ENCODE measurements at places on chromosomes 2 and 18. TPM values are rescaled to one million over a fixed set of nuclear protein-coding genes. Genes with fewer than 3 reads are reported as not detected.

DNA sequence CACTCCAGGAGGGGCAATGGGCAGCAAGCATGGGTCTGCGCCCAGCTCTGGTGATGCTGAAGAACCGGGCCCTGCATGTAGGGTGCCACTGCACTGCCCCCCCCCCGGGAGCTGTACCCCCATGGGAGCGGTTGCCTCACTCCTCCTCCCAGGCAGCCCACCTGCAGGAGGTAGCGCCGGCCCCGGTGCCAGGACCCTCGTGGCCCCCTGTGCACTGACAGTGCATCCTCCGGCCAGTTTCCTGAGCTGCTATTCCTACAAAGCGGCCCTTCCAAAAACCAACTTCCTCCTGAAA, 109.4 kb downstream of the ZNF516 start:
- no peak overlapping the region for H3K27ac ChIP-seq
- no peak overlapping the region for H3K4me3 ChIP-seq
- H3K4me1 ChIP-seq: peaks cover 33% of the 10 kb centered on the region
- DNase-seq: no peak

GRCh38 chr2:28557389-28558131, 61.7 kb downstream of the PLB1 start:
- peaks cover 4% of the 10 kb centered on the region for H3K4me1 ChIP-seq
- H3K36me3 ChIP-seq: no peaks in the 10 kb centered on the region
- H3K27ac ChIP-seq: no peak overlapping the region
- no peak overlapping the region for H3K4me3 ChIP-seq

DNA sequence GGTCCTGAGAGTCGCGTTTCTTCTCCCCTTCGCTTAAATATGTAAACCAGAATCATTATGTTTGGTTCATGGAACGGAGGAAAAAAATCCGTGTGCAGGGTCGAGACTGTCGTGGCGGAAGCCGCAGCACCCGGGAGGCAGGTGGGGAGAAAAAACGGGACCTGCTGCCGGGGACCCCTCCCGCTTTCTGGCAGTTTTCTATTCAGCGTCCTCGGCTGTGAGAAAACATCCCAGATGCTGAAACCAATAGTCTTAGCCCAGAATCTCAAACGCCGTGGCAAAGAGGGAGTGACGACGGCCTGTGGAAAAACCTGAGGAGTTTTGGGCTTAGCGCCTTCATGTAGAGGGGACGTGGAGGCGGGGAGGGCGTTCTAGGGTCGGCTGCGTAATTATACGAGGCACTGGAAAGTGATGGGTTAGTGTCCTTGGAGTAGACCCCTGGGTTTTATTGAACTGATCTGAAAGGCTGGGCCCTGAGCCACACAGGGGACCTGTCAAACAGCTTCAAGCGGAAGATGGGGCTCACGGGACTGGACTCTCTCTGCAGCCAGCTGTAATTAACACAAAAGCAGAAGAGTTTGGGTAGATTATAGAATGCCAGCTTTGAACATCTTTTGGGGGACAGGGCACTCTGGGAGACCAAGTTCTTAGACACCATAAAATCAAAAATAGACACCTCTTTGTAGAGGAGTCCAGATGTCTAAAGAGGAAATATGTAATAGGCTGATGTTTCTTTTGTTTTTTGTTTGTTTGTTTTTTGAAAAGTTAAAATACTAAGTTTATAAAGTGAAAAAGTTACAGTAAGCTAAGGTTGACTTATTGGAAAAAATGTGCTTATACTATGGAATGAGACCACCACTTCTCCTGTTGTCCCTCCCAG, 834 bp upstream of the BUB1 start:
- H3K27ac ChIP-seq: peak overlapping the region; percentile 97
- peaks cover 12% of the 10 kb centered on the region for H3K4me1 ChIP-seq

DNA sequence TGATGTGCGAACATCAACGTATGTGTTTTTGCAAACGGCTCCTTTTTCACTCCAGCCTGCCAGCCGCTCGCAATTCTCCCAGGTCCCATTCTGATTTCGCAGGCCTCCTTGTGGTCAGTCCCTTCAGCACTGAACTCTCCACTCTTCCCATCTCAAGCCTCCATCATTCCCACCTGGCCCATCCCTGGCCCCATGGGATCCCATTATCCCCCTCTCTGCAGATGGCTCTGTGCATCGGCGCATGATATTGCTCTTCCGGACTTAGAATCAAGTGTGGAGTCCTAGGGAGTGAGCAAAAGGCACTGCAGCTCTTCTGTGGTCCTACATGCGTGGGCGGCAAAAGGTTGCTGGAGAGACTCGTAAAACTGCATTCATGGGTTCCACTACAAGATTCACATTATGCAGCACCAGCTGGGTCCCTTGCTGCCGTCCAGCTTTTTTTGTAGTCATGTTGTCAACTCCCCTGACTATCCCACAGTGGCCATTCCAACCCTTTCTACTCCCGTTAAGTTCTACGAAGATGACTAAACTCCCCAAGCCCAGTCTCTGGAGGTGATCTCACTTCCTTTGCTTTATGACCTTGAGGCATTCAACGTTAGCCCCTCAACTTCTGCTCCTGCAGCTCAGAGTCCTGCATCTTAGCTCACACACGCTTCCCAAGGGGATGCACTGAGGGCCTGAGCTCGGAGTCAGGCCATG, 125.3 kb upstream of the NRP2 start:
- DNase-seq: no peak
- H3K27me3 ChIP-seq: no peaks in the 10 kb centered on the region
- H3K4me1 ChIP-seq: peaks cover 12% of the 10 kb centered on the region
- H3K36me3 ChIP-seq: peaks cover 3% of the 10 kb centered on the region

DNA sequence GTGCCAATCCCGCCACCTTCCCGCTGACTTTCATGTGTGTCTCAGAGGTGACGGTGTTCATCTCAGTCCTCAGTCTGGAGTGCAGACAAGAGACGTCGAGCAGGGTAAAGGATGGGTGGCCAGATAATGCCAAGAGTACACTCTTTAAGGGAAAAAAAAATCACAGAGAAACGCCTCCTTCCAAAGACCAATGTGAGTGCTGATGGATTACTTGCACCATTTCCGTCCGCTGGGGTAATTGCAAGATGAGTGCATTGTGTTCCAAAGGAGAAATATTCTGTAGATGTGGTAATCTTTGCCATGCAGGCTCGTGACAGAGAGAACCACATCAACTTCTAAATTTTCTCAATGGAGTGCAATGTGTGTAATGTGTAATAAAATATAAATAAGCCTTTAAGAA, 81.0 kb downstream of the KLHL29 start:
- H3K4me3 ChIP-seq: no peak overlapping the region
- no peak overlapping the region for H3K27ac ChIP-seq
- no peaks in the 10 kb centered on the region for H3K4me1 ChIP-seq
- no peak for DNase-seq
- peaks cover 56% of the 10 kb centered on the region for H3K27me3 ChIP-seq

GRCh38 chr2:221346411-221346810, 225.7 kb downstream of the EPHA4 start:
- DNase-seq: no peak
- no peak overlapping the region for H3K4me3 ChIP-seq
- no peak overlapping the region for H3K27ac ChIP-seq
- no peaks in the 10 kb centered on the region for H3K36me3 ChIP-seq
- H3K27me3 ChIP-seq: peaks cover 5% of the 10 kb centered on the region
- H3K4me1 ChIP-seq: no peaks in the 10 kb centered on the region

- no peak for DNase-seq
- H3K27ac ChIP-seq: no peak overlapping the region
- peaks cover 17% of the 10 kb centered on the region for H3K4me1 ChIP-seq
- no peak overlapping the region for H3K4me3 ChIP-seq
Measured at GRCh38 chr2:61419570-61419969, 51.3 kb downstream of the USP34 start.

DNA sequence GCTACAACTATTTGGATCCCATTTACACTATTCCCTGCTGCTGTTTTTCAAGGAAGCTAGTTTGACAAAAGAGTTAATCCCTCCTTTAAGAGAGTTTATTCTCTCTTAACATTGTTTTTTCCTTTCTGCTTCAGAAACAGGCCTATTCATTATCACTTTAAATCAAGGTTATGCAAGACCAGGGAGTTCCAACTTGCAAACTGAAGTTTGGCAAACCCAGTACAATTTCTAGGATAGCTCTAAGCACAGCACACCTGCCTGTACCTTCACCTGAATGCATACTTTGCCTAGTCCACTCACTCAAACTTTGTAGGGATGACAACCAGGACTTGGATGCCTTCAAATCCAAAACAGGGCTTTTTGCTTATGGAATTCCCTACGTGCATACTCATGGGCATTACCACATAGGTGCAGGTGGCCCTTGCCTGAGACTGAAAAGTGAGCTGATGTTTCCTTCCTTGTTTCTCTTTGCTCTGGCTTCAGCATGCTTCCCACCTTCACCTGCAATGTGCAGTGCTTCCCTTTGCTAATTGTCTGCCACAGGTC, 193.8 kb upstream of the MMADHC start:
- no peaks in the 10 kb centered on the region for H3K4me1 ChIP-seq
- no peak for DNase-seq
- no peak overlapping the region for H3K27ac ChIP-seq

- DNase-seq: no peak
- peaks cover 8% of the 10 kb centered on the region for H3K4me1 ChIP-seq
- H3K36me3 ChIP-seq: no peaks in the 10 kb centered on the region
Measured at GRCh38 chr2:88067189-88067588, 436 bp upstream of the SMYD1 start.

- no peaks in the 10 kb centered on the region for H3K27me3 ChIP-seq
- H3K36me3 ChIP-seq: no peaks in the 10 kb centered on the region
- H3K4me3 ChIP-seq: no peak overlapping the region
- H3K4me1 ChIP-seq: no peaks in the 10 kb centered on the region
Measured at GRCh38 chr2:147147802-147148201, 697.0 kb upstream of the ACVR2A start.

- DNase-seq: no peak
- no peaks in the 10 kb centered on the region for H3K27me3 ChIP-seq
- no peak overlapping the region for H3K27ac ChIP-seq
- H3K4me3 ChIP-seq: no peak overlapping the region
- peaks cover 2% of the 10 kb centered on the region for H3K36me3 ChIP-seq
Measured at GRCh38 chr18:2979871-2980790, 32.8 kb downstream of the LPIN2 start.

DNA sequence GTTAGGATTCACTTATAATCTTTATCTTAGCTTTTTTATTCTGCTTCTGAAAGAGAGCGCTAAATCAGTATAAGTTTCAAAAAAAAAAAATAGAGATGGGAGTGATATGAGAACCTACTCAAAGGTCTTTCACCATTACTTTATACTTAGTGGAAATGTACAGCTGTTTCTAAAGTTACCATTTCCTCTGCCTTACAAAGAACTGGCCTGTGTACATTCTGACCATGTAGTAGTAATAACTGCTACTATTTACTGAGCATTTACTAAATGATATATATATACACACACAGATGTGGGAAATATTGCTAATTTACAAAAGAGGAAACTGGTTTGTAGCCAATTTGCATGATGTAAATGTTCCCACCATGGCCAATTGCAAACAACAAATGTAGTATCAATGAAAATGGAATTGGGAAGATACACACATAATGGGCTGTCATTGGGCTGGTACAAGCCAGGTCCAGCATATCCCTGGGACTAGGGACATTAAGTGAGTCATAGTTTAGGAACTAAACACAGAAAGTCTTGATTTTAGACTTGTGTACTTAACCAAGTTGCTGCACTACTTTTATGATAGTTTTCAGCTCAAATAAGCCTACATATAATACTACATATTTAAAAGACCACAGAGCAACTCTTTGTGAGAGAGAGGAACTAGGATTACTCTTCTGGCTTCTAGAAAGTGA, 67.1 kb downstream of the DYNC1I2 start:
- no peaks in the 10 kb centered on the region for H3K4me1 ChIP-seq
- DNase-seq: no peak
- H3K4me3 ChIP-seq: no peak overlapping the region
- H3K36me3 ChIP-seq: peaks cover 34% of the 10 kb centered on the region
- H3K27ac ChIP-seq: no peak overlapping the region
- no peaks in the 10 kb centered on the region for H3K27me3 ChIP-seq

- no peaks in the 10 kb centered on the region for H3K27me3 ChIP-seq
- no peaks in the 10 kb centered on the region for H3K36me3 ChIP-seq
- no peak overlapping the region for H3K27ac ChIP-seq
- H3K4me1 ChIP-seq: peaks cover 3% of the 10 kb centered on the region
- DNase-seq: no peak
Measured at GRCh38 chr2:138391946-138392345, 109.6 kb upstream of the SPOPL start.

GRCh38 chr2:188765522-188766470, 208.4 kb upstream of the COL3A1 start:
- H3K27ac ChIP-seq: no peak overlapping the region
- H3K4me1 ChIP-seq: no peaks in the 10 kb centered on the region
- no peaks in the 10 kb centered on the region for H3K27me3 ChIP-seq
- H3K4me3 ChIP-seq: no peak overlapping the region

GRCh38 chr2:63052411-63053080, 1.9 kb downstream of the OTX1 start:
- peaks cover 88% of the 10 kb centered on the region for H3K27me3 ChIP-seq
- H3K27ac ChIP-seq: no peak overlapping the region
- H3K4me3 ChIP-seq: peak overlapping the region; percentile 48
- H3K36me3 ChIP-seq: peaks cover 8% of the 10 kb centered on the region
- DNase-seq: no peak
- H3K4me1 ChIP-seq: peaks cover 14% of the 10 kb centered on the region

DNA sequence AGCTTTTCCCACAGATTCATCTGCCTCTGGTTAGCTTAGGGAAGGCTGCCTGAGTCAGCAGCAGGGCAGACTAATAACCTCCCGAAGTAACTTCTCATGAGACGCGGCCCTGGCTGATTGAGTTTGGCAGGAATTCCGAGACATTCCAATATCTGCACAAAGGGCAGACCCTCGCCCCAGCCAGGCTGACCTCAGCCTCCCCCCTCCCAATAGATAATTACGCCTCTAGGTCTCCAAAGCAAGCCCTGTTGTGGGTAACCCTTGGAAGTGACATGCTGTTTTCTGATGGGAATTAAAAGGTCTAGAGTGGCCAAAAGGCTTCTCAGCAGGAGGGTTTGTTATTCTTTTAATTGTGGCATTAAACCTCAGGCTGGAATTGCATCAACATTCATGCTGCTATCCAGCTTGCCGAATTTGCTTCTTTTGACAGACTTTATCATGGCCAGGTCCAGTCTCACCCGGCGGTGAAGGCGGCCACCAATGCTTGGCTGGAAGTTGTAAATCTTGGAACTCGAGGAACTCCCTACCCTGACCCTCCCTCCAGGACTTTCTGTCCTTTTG, 98.0 kb upstream of the SLC14A2 start:
- no peaks in the 10 kb centered on the region for H3K36me3 ChIP-seq
- no peak overlapping the region for H3K4me3 ChIP-seq
- H3K27me3 ChIP-seq: peaks cover 9% of the 10 kb centered on the region
- H3K27ac ChIP-seq: no peak overlapping the region

ASNSD1 gene
- total RNA-seq: 38.6 TPM

DLX1 gene
- 1.7 TPM for total RNA-seq

FAM237A gene
- not detected for total RNA-seq

RBMS1 gene
- total RNA-seq: 58.8 TPM

CCBE1 gene
- total RNA-seq: 1.1 TPM

ERBB4 gene
- 43.8 TPM for total RNA-seq
